ENCODE measurements at places on chromosomes 6 and 20. TPM values are rescaled to one million over a fixed set of nuclear protein-coding genes. Genes with fewer than 3 reads are reported as not detected.
A peak's percentile ranks its signal among the peaks of the same experiment; 100 is the strongest.

Gene SYCP2
- 0.60 TPM for total RNA-seq

DNA sequence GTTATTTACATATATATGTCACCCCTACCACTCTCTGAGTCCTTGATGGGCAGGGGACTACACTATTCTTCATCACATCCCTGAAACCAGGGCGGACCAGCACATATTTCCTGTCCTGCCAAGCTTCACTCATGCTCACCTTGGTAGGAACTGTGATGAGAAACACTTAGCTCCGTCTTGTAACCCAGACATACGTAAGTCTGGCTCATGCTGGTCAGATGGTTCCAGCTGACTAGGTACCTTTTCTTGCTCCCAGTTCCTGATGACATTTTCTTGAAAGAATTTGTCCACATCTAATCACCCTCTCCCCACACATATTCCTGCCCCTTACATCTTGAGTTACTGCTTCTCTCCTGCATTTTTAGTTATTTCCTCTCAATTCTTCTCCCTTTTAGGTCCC lies 122.2 kb upstream of the MYLIP start:
- no peak for ATAC-seq

Gene LY6G6C
- total RNA-seq = 10.8 TPM

- ATAC-seq = no peak
Observed at GRCh38 chr6:33976437-33977360, 169.2 kb downstream of the GRM4 start.

DNA sequence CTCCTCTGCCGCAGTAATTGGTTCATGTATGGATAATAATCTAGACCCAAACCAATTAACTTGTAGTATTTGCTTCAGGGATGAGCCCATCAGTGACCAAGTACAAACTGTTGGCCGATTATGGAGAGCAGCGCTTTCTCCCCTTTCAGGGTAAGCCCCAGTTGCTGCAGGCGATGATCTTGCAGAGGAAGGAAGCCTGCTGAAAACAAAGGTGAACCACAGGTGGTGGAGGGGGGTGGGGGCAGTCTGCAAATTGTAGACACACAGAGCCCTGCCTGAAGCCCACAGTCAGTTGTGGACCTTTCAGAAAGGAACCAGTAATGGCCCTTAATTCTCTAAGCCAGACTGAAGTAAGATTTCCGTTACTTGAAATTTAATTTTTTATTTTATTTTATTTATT lies 167.9 kb upstream of the JARID2 start:
- no peak for ATAC-seq

- no peak for ATAC-seq
Observed at GRCh38 chr6:1701668-1702353, 92.1 kb downstream of the FOXC1 start.

- ATAC-seq = no peak
Observed at GRCh38 chr6:124033501-124033900, 229.8 kb downstream of the NKAIN2 start.

Gene FGD2
- 9.8 TPM for total RNA-seq

Gene RNF39
- 2.6 TPM for total RNA-seq

Gene ADGRF5
- 2.5 TPM for total RNA-seq

- ATAC-seq = no peak
Observed at GRCh38 chr20:23362392-23363256, 642 bp downstream of the GZF1 start.

GRCh38 chr20:63099456-63100173 lies 92.9 kb upstream of the BHLHE23 start:
- ATAC-seq = no peak

DNA sequence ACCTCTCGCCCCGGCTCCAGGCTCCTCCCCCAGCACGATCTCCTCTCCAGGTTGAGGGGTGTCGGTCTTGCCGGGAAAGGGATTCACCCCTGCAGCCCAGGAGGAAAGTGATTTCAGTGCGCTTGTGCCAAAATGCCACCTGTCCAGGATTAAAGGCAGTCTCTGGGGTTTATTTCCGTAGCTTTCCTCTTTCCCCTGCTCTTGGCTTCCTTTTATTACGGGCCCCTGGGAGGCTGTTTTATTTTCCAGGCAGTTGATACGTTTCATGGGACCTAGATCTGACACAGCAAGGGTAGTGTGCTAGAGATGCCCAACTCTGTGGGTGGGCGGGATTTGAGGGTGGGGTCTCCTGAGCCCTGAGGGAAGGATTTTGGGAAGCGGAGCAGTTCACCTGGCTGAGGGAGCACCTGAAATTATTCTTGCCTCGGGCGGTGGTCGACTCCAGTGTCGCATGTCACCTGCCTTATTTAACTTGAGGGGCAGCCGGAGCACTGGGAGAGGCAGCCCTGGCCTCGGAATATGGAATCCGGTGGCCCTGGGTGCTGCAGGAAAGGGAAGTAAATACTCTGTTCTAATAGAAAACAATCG lies 9.5 kb upstream of the NKX2-2 start:
- ATAC-seq = no peak

DNA sequence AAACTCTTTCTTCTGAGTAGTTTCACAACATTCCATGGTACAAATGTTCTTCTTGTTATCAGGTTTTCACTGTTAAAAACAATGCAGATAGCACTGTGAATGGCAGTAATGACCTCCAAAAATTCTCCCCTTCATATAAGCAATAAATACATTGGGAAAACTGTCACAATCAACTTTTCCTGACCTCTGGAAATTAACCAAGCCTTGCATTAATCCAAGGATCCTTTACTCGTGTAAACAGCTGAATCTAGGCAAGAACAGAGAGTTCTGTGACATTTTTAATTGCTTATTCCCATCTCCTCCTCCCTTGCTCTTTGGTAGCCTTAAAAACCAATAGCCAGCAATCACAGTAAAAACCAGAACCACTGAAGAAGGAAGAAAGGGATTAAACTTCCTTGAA lies 37.8 kb downstream of the FOXQ1 start:
- ATAC-seq = no peak

- ATAC-seq = peak; percentile 51
Observed at GRCh38 chr6:235763-236360, 56.4 kb upstream of the DUSP22 start.

Measured in esophagus mucosa (tissue), 1 donor.